ENCODE measurements at places on chromosomes 2 and 18.
A peak's percentile ranks its signal among the peaks of the same experiment; 100 is the strongest.

DNA sequence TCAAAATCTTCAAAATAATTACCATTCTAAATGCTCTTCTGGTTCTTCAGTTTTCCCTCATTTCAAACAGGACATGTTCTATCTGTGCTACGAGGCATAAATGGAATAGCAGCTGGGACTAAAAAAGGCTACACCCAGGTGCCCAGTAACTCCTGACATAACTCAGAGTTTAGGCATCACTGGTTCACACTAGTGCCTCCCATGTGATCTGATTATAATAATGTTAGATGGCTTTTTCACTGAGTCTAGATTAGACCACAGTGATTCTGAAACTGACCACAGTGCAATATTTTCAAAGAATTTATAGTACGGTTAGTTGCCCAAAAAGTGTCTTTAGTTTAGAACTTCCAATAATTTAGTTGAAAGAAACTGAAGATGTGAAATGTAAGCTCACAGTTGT is 123.3 kb downstream of the CCBE1 start:
- no peak for DNase-seq

DNA sequence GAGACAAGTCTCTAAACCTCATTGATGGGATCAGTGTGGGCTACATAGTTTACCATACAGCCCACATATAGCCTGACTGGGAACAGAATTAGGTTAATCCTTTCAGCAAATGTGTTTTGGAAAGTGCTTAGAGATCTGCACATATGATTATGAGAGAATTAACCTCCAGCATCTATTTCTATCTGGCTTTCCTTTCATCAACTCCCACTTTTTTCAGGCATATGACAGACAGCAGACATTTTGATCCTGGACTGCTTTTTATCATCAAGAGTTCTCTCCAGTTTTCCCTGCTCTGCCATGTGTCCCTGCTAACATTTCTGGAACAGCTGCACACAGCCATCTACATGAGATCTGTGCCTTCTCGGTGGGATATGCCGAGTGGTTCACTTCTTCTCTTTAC is 139.5 kb upstream of the LRP1B start:
- DNase-seq: no peak

- no peak for DNase-seq
These were observed 39.3 kb downstream of the CENPO start for GRCh38 chr2:24832521-24832920.

DNA sequence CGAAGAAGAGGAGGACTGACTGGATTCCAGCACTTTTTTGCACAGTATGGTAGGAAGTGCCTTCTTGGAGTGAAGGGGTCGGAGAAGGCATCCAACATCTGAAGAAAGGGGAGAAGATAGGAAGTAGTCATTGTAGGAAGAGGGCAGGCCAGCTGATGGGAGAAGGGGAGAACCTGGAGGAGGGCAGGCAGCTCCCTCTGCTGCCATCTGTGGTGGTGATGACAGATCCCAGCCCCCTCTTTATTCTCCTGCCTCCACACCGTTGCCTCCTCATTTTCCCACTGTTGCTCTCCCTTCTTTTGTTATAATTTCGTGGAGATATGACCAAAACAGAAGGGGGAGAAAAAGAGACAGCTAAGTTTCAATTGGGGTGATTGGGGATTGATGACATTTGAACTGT is 2.9 kb upstream of the SCYGR2 start:
- no peak for DNase-seq

- no peak for DNase-seq
These were observed 132.4 kb downstream of the ZAP70 start for GRCh38 chr2:97845818-97846217.

- DNase-seq: no peak
These were observed 1.6 kb downstream of the GALNT13 start for GRCh38 chr2:153873052-153874048.

DNA sequence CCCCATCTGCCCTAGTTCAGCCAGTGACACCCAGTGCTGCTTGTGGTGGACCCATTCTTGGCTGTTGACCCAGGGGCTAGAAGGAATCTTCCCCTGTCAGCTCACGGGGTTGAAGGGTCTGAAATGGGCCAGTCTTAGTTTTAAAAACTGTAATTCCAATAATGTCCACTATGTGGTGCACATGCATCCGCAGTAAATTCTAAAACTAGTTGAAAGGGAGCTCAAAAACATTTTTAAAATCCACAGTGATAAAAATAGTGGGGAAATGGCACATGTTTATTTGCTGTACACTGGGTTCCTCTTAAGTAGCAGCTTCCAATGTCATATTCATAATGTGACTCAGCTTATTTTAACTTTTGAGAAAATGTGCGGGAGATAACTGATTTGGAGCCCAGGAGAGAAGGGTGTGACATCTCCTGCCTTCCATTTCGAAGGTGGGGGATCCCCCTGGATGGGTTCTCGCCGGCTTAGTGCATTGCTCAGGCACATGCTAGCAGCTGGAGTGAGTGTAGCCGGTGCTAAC is 32.8 kb downstream of the GRHL1 start:
- peak; percentile 45 for DNase-seq

GRCh38 chr2:237731663-237732062 is 66.9 kb upstream of the RBM44 start:
- DNase-seq: no peak

GRCh38 chr2:28779001-28779400 is 27.4 kb downstream of the PPP1CB start:
- DNase-seq: no peak

- no peak for DNase-seq
These were observed 143.4 kb upstream of the GPC1 start for GRCh38 chr2:240292035-240292574.

DNA sequence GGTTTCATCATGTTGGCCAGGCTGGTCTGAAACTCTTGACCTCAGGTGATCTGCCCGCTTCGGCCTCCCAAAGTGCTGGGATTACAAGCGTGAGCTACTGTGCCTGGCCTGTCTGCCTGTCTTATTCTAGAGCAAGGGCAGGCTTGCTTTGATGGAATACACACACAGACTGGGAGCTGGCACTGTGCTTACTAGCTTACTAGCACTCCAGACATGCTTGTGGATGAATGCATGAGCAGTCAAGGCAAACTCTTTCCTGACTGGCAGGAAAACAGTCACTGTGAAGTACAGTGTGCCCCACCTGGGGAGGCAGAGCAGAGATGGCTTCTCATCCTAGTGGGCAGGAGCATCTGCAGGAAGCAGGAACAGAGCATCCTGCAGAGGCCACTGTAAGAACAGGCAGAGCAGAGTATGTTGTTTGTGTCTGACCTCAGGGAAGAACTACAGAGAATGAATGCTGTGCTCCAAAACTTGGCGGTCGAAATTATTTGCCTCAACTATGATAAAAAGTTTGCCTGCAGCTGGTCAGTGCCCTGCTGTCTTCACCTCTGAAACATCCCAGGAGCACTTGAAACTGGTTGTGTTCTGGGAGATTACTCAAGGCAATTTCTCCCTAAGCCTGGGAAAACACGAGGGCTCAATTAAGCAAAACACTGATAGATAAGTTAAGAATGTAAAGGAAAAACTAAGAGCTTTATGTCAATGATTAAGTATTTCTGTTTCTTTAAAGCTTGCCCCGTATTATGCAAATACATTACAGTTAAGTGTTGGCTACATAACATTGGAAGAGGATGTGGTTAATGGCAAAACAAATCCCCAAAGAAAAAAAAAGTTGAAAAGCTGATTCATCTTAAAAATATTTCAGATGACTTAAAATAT is 102.4 kb downstream of the VAPA start:
- no peak for DNase-seq

DNA sequence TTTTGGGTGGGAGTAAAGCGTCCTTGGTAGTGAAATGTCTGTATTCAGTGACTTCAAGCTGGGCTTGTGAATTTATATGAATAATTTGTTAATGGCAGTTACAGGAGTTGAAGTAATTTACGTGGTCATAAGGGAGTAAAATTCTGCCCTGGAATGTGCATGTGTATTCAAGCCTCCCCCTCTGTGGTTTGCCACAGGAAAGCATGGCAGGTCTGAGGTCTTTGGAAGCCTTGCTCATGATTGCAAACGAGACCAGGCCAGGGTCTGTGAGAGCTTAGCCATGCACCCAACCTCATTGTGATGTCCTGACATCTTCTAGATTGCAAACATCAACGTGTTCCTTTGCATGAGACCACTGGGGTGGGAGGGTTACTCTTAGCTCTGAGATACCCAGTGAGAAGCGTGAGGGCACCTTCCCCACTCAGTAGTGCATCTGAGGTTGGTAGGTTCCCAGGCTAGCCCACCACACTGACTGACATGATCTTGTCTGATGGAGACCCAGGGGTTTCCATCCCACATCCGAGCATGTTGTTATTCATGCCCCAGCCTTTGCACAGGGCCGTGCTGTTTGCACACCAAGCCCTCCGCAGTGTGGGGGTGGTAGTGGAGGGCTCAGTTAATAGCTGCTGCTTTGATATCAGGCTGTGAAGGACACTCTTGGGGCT is 216.5 kb downstream of the KLHL29 start:
- DNase-seq: no peak

DNA sequence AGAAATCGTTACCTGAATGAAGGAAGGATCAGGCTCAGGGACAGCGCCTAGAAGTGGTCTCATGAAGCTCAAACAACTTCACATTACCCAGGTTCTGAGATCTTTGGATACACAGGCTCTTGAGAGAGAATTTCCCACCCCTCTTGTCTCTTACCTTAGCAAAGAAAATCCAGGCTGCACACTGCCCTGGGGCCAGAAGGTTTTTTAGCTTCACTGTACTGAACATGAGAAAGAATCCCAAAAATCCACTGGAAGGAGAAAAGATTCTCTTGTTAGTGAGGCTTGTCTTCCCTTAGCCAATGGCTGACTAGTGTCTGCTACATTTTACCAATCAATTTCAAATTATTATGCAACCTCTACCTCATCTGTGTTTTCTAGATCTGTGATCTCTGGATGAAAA is 101.0 kb upstream of the RIOK3 start:
- DNase-seq: no peak

- DNase-seq: no peak
These were observed 30.7 kb downstream of the INO80C start for GRCh38 chr18:35466815-35467623.

- no peak for DNase-seq
These were observed 48.2 kb downstream of the COL4A4 start for GRCh38 chr2:227115761-227116160.

DNA sequence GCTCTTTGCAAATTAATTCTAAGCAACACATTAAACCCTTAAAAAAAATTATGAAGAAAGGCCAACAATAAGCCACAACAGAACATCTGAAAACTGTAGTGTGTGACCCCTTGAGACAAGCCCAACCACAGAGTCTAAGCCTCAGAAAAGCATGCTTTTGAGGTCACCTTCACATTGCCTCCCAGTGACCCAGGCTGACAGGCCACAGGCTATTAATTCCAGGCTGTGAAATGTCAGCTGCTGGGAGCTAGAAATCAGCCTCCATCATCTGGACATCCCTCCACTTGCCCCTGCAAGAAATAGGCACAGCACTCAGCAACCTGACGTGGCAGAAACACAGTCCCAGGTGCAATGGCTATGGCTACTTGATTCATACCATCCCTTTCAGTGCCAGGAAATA is 179.4 kb upstream of the ZFP36L2 start:
- no peak for DNase-seq

GRCh38 chr2:104375206-104375605 is 478.7 kb upstream of the POU3F3 start:
- no peak for DNase-seq

DNA sequence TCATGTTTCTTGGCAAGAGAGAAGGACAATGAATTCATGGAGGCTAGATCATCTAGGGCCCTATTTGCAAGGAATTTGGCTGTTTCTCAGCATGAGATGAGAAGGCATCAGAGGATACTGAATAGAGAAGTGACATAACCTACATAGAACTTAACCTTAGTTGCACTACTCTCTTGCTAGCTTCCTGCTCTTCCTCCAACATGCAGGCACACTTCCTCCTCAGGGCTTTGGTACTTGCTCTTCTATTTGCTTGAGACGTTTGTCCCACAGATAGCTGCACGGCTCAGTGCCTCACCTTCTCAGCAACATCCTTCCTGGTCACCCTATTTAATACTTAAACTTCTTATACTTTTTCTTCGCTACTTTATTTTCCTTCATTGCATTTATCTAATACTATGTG is 20.0 kb upstream of the LANCL1 start:
- DNase-seq: no peak

DNA sequence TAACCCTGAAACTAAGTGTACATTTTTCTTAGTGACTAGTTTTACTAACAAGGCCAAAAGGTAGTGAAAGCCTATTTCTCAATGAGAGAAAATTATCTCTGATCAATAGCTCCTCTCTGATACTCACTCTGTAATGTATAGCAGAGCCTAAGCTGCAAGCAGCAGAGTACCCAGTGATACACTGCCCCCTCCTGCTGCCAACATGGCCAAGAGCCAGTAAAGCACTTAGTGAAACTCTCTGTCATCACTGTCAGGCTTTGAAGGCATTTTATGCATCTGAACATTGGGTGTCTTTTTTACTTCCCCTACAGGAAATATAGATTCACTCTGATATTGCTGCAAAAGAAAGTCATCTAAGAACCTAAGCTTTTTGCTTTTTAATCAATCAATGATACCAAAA is 784.1 kb upstream of the CDH7 start:
- DNase-seq: no peak

- no peak for DNase-seq
These were observed 121.0 kb downstream of the RAPGEF4 start for GRCh38 chr2:172856606-172857005.

DNA sequence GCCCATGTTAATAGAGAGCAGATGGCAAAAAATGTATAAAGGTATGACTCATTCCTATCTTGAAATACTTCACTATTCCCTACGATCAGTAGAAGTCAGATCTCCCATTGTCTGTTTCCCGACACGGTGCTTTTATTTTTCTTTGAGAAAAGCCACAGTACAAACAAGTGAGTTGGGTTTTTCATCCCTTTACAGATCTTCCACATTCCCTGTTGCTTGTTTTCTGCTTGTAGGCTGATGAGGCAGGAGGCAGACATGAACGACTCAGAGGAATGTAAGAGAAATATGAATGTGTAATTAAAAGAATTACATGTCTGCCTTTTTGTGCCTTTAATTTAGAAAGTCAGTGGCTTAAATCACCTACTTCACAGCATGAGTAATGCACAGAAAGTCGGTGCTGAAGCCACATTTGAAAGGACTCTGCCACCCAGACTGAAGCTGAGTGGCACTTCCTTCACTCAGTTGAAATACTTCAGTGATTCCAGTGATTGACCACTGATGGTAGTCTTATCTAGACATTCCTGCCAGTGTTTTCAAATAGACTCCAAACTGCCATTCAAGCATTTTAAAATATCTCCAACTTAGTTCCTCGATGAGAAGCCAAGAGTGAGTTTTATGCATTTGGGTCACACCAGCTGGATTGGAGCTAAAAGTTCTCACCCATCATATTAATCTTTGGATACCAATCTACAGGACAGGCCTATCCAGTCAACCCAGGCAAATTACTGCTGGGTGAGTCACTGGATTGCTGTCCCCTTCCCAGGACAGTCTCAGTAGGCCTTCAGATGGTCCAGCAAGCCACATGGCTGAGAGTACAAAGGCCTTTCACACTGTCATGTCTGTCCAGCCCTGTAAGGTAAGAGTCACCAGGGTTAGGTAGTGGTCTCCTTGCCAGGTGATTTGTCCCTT is 79.0 kb downstream of the COLEC12 start:
- DNase-seq: no peak
